ENCODE measurements at places on chromosomes 1 and 21.
A peak's percentile ranks its signal among the peaks of the same experiment; 100 is the strongest.

DNA sequence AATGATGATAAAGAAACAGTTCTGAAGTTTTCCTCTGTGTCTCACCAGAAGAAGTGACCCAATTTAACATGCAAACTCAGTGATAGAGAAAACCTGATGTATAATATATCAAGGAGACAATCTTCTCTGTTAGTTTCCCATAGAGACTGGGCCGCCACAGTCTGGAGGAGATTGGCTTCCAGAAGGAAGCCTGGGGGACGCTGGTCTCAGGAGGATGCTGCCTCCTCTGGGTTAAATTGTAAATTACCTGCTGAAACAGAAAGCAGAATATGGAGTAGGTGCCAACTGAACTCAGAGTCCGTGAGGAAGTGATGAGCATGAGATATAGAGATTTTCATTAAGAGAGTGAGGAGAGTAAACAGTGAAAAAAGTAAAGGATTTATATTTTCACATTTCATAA lies 15.8 kb downstream of the OR14I1 start:
- peak; percentile 25 for DNase-seq

GRCh38 chr1:11174261-11174942 lies 14.8 kb upstream of the ANGPTL7 start:
- DNase-seq: no peak

GRCh38 chr21:42878678-42878992 lies 704 bp downstream of the WDR4 start:
- no peak for DNase-seq

DNA sequence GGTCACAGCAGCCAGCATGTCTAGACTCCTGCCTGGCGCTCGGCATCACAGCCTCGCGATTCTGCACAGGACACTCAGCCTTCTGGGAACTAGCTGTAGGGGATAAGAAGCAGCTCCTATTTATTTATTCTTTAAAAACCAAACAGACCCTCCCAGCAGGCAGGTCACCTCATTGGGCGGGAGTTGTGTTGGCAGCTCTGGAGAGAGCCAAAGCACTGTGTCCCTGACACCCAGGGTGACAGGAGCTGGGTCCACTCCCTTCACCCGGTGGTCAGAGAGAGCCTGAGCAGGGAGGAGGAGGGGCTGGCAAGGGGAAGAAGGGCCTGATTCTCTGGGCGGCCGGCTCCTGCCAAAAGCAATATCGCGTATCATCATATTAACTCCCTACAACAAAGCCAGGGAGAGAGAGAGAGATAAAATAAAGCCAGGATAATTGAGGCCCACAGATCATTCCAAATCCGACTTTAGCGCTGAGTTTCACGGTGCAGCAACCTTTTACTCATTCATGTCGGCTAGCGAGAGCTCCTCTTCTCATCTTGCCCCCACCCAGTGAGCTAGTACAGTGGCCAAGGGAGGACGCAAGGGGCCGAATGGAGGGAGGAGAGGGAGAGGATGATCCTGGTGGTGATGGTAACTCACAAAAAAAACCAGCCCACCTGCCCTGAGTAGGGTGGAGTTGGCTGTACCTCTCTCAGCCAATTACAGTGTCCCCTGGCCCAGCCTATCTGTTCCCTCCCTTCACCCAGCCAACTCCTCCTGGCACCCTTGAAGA lies 79.8 kb upstream of the IFFO2 start:
- no peak for DNase-seq

GRCh38 chr1:61797045-61797755 lies 54.9 kb downstream of the PATJ start:
- no peak for DNase-seq

GRCh38 chr1:3351449-3352298 lies 102.8 kb upstream of the ARHGEF16 start:
- no peak for DNase-seq

GRCh38 chr1:71276466-71276865 lies 195.6 kb upstream of the ZRANB2 start:
- DNase-seq: no peak

DNA sequence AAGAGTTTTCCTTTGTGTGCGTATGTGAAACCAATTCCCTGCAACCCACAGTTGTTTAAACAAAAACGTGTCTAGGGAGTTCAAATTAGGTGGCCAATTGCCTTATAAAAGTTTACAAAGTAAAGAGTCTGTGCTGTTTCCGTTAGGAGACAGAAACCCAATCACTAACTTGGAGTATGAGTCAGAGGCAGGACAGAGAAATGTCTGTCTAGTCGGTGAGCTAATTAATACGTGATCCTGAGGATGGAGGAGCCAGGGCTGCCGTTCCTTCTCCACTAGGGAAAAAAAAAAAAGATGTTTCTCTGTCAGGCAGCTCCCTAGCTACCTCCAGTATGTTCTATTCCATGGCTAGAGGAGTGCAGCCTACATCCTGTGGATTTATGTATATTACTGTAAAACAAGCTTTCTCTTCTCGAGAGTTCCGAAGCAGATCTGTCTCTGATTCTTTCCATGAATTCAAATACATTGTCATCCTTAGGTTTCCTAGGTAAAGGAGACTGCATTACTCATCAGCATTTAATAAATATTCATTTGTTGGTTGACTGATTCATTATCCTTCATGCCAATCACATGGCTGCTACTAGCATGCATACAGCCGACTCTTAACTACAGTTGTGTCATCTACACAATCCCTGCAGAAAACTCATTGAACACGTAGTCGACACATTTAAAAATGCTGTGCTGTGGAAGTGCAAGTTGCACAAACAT lies 430.6 kb downstream of the KIF26B start:
- DNase-seq: no peak

DNA sequence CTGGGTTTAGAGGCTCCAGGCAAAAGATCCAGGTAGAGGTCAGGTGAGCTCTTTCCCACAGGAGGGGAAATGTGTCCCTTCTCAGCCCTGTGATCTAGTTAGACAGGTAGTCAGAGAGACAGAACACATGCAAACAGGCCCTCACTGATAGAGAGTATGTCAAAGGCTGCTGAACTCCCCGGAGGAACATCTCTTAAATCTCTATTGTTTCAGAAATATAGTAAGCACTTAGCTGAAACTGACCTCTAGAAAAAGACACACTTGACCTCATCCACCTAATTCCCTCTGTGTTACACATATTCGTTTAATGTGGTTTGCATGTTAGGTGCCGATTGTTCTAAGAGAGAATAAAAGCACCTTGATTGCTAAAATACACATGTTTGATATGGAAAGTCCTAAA lies 23.3 kb downstream of the SUSD4 start:
- DNase-seq: no peak

DNA sequence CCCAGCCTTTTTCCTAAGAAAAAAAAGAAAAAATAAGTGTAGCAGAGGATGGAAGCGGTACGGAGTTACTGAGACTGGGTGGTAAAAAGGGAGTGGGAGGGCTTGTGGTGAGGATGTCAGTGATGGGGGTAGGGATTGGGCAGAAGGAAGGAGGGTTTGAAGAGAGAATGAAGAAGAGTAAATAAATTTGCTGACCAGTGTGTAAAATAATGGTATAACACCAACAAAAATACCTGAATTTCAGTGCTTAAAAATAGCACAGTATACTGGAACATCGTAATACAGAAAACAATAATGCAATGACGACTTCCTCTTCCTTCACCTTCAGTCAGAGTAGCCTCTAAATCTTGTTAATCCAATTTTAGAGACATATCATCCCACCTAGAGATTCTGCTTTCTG lies 18.8 kb upstream of the SYPL2 start:
- no peak for DNase-seq

- no peak for DNase-seq
Measured at GRCh38 chr1:1451696-1452364, 2.3 kb downstream of the ATAD3C start.

GRCh38 chr1:234743791-234744611 lies 134.0 kb upstream of the IRF2BP2 start:
- DNase-seq: no peak

DNA sequence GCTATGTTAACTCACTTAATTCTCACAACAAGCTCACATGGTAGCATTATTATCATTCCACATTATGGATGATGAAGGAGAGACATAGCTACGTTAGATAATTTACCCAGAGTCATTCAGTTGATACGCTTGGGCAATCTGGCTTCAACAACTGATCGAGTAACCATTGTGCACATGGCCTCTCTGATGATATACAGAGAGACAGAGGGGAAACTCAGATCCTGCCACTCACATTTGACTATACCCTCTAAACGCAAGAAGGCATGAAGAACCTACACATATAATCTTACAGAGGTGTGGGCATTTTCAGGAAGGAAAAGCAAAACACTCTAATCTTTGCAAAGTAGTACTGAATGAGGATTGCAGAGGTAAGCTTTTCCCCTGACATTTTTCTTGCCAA lies 360.1 kb downstream of the BARHL2 start:
- no peak for DNase-seq

DNA sequence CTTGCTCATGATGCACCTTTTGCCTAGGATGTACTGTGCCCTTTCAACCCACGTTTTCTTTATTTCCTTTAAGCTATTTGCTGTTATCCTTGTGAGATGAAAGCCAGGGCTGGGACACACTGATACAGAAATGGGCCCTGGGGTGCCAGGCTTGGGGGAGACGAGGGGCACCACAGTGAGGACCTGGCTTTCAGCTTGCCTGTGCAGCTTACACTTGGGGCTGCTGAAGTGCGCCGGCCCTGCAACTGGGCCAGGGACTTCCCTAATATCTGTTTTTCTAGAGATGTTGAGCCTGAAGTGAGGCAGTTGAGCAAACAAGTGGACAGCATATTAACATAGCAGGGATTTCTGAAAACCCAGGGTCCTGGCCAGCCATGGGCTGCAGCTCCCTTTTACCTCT lies 42.5 kb upstream of the SLC19A1 start:
- no peak for DNase-seq

GRCh38 chr1:91308544-91308943 lies 96.1 kb downstream of the HFM1 start:
- DNase-seq: no peak

- peak; percentile 57 for DNase-seq
Measured at GRCh38 chr1:25117233-25117823, 115.0 kb downstream of the SYF2 start.

GRCh38 chr1:228158151-228159007 lies 7.2 kb upstream of the IBA57 start:
- DNase-seq: no peak

GRCh38 chr1:64129701-64130100 lies 73.7 kb upstream of the UBE2U start:
- no peak for DNase-seq

DNA sequence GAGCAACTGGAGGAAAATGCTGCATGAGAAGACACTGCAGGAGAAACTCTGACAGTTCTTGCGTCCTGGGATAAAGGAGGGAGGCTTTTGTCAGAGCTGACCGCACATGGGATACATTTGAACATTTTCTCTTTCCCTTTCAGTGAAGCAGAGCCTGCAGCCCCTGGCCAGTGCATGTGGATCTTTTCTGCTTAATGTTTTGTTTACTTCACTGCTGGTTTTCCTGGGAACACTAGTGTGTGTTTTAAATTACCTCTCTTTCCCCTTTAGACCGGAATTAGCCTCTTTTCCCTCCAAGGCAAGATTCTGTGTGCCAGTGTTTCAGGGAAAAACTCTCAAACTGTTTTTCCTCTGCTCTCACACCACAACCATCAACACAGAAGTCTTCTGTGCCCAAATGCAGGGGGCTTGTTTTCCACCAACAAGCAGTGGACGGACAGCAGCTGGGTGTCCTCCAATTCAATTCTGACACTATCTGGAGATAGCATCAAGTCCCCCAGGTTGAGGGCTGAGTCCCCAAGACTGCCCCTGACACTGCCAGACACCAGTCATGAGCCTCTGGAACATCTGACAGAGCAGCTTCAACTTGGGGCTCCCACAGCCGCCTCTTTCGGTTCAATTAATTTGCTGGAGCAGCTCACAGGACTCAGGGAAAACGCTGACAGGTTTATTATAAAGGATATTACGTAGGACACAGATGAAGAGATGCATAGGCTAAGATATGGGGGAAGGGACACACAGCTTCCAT lies 136.2 kb downstream of the RHOU start:
- DNase-seq: no peak

- DNase-seq: no peak
Measured at GRCh38 chr1:168266644-168267186, 14.0 kb upstream of the TBX19 start.

GRCh38 chr1:223271085-223271781 lies 92.7 kb downstream of the SUSD4 start:
- DNase-seq: no peak

DNA sequence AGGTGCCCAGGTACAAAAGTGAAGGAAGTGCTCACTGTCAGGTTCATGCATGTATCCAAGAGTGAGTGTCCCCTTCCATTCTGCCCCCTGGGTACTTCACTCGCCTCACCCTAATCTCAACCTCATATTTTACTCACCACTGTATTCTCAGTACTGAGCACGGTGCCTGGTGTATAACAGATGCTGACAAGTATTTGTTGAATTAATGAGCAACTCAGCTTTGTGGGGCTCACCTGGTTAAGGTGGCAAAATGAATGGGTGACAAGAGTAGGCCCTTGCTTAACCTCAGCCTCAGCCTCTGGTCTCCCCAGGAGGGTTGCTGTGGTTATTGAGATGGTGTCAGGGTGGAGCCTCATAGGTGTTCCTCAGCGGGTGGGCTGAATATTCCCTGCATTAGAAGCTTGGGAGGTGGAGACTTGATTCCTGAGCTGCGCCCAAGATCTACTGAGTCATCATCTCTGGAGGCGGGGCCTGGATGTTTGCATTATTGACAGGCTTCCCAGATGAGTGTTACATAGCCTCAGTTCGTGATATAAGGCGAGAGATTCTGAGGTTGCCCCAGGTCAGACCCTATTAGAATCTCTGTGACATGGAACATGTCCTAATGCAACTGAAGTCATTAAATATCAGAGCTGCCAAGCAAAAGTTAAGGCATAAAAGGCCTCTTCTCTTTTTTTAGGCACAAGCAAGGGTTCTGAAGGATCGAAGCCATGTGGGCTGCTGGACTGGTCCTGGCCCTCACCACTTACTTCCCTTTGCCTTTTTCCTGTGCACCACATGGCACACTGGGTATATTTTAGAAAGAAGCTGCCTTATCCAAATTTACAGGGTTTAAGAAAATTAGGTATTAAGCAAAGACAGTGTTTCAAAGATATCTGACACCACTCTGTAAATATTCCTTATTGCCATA lies 39.2 kb downstream of the SYT6 start:
- no peak for DNase-seq

- DNase-seq: no peak
Measured at GRCh38 chr1:6200188-6200809, 904 bp upstream of the RPL22 start.

Measured in germinal center (tissue), 1 donor.